ENCODE measurements at places on chromosomes 5 and 9. TPM values are rescaled to one million over a fixed set of nuclear protein-coding genes. Genes with fewer than 3 reads are reported as not detected.
A peak's percentile ranks its signal among the peaks of the same experiment; 100 is the strongest.

DNA sequence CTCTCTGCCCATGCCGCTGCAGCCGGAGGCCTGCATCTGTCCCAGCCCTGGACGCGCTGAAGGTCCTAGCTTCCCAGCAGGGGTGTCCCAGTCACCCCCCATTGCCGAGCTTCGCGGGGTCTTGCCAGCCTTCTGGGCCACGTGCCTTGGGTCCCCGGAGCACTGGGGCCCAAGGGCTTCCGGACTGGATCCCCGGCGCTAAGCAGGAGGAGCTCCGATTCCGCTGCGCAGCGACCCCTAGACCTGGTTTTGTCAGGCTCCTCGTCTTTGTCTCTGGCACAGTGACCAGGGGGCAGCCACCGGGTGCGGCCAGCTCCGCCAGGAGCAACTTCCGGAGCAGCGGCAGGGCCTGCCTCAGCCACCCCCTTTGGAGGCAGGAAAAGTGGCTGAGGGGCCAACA lies 3.3 kb upstream of the IRX1 start:
- no peak for ATAC-seq

GRCh38 chr9:89606049-89606623 lies 1.3 kb downstream of the GADD45G start:
- ATAC-seq: peak; percentile 50

PCDHGA4 gene
- total RNA-seq: 1.1 TPM

- peak; percentile 63 for ATAC-seq
These were observed 61.6 kb downstream of the ST8SIA4 start for GRCh38 chr5:100841358-100842076.

- ATAC-seq: no peak
These were observed 117.5 kb downstream of the ADAMTS2 start for GRCh38 chr5:179227580-179228311.

DNA sequence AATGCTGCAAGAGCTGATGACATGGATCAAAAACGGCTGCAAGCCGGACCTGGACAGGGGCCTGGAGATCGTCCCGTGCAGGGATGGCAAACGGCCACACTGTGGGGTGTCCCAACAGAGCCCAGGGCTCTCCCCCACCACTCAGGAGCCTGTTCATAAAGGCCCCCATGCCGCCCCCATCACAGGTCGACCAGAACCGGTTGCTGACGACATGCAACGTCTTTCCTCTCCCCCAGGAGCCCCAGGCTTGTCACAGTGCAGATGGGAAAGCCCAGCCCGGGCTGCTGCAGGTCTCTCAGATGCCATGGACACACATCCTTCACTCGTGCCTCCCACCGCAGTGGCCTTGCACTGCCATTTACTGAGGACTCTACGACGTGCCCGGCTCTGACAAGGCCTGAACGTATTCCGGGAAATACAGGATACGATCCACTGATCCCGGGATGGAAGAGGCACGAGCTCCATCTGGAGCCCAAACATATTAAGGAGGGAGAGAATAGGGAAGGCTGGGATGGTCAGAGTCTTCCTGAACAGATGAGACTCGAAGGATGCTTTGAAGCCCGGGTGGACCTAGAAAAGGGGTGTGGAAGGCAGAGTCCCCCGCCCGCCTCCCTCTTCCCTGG lies 76.5 kb upstream of the SARDH start:
- no peak for ATAC-seq
